A549 treated with Mapracorat at 1 μM for 4 hours (cell line): ENCODE measurements at places on chromosomes 4 and X. TPM values are rescaled to one million over a fixed set of nuclear protein-coding genes. Genes with fewer than 3 reads are reported as not detected.

GLRB gene
- total RNA-seq = 0.59 to 1.2 TPM (median 1.1 TPM) in 5 replicates

POLN gene
- 0.33 to 1.8 TPM (median 0.64 TPM) in 5 replicates for total RNA-seq

SORBS2 gene
- 0.17 to 1.0 TPM (median 0.29 TPM) in 5 replicates for total RNA-seq

TIGD4 gene
- total RNA-seq = 0.15 to 0.23 TPM (median 0.20 TPM) in 4 of 5 replicates, not detected in the other

BEX1 gene
- total RNA-seq = not detected in 5 replicates

ATP2B3 gene
- 0.06 to 0.14 TPM (median 0.10 TPM) in 5 replicates for total RNA-seq

ZFP42 gene
- not detected in 5 replicates for total RNA-seq

CLGN gene
- 4.5 to 5.5 TPM (median 5.3 TPM) in 5 replicates for total RNA-seq

DCHS2 gene
- total RNA-seq = 0.02 to 0.09 TPM in 2 of 5 replicates, not detected in the others

SASH3 gene
- not detected in 5 replicates for total RNA-seq

MSX1 gene
- 4.6 to 10.0 TPM (median 8.2 TPM) in 5 replicates for total RNA-seq

PABPC1L2A gene
- total RNA-seq = not detected in 5 replicates

NUDT11 gene
- total RNA-seq = 2.2 to 3.5 TPM (median 2.6 TPM) in 5 replicates

MAGEA1 gene
- total RNA-seq = 0.09 to 0.13 TPM (median 0.12 TPM) in 4 of 5 replicates, not detected in the other

GPR50 gene
- total RNA-seq = 0.10 to 0.25 TPM (median 0.21 TPM) in 5 replicates

CAMK2D gene
- total RNA-seq = 12.6 to 16.6 TPM (median 15.8 TPM) in 5 replicates

CSN1S1 gene
- not detected in 5 replicates for total RNA-seq

SSX1 gene
- not detected in 5 replicates for total RNA-seq

MAGED4B gene
- 7.9 to 18.5 TPM (median 12.5 TPM) in 5 replicates for total RNA-seq

BEX3 gene
- 249 to 266 TPM (median 261 TPM) in 5 replicates for total RNA-seq
